ENCODE measurements at places on chromosomes 5 and 9.

- DNase-seq, result peak; percentile 50
Measured at GRCh38 chr9:34994260-34994899, 4.8 kb downstream of the DNAJB5 start.

DNA sequence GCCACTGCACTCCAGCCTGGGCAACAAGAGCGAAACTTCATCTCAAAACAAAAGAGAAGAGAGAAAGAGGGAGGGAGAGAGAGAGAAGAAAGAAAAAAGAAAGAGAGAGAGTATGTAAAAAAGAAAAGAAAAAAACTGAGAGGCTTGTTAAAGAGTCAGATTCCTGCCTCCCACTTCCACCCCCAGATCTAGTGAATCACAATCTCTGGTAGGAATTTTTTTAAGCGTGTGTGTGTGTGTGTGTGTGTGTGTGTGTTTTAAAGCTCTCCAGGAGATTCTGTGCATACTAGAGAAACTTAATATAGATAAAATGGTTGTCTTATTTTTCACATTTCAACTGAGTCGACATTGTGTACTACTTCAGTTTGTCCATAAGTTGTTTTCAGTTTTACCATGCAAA is 32.0 kb downstream of the SAR1B start:
- DNase-seq, result no peak

DNA sequence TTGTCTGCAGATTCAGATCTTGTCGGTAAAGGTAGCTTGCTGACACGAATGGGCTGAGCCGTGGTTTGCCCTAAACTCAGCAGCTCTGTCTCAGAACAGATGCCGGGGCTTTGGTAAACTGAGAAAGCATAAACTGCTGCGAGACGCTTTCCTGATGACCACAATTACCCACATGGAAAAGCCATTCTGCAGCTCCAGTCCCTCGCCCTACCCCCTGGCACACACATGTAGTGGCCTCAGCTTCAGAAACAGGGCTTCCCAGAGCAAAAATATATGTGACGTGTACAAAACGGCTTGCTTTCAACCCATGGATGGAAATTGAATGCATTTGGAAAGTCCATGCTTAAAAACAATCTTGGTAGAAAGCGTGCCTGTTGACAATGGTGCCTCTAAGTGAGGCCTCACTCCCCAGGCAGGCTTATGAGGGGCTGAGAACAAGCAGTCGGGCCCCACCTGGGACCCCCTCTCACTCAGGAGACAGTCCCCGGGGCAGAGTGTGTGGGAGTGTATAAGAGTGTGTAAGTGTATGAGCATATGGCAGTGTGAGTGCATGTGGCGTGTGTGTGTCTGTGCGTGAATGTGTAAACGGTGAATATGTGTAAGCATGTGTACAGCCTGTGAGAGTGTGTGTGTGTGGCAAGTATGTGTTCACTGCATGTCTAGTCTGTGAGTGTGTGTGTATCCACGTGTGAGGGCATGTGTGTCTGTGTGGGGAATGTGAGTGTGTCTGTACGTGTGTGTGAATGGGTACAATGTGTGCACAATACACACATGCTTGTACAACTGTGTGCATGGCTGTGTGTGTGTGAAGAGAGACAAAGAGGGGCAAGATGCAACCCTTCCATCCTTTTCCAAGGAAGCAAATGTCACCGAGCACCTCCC is 88.2 kb upstream of the SMIM23 start:
- no peak for DNase-seq

GRCh38 chr5:81631124-81631523 is 119.8 kb downstream of the SSBP2 start:
- no peak for DNase-seq

GRCh38 chr5:78594610-78595457 is 53.7 kb downstream of the LHFPL2 start:
- no peak for DNase-seq

DNA sequence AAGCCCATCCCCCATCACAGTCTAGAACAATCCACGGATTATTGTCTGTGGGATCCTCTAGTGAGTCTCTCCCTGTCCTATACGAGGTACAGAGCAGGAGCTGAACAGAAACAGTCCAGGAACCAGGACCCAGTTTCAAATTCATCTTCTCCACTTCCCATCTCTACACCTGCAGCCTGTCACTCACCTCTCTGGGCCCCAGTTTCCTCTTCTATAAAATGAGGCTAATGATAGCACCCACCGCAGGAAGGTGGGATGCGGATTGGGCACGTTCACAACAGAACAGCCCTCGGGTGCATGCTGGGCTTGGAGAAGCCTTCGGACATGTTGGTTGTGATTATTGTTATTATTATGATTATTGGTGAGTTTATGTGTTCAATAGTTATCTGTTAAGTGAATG is 78.5 kb downstream of the ANKRD33B start:
- DNase-seq, result no peak

GRCh38 chr5:115813719-115814118 is 2.7 kb downstream of the CDO1 start:
- DNase-seq, result no peak

- peak; percentile 81 for DNase-seq
Measured at GRCh38 chr5:150783422-150783928, 4.9 kb downstream of the SMIM3 start.

DNA sequence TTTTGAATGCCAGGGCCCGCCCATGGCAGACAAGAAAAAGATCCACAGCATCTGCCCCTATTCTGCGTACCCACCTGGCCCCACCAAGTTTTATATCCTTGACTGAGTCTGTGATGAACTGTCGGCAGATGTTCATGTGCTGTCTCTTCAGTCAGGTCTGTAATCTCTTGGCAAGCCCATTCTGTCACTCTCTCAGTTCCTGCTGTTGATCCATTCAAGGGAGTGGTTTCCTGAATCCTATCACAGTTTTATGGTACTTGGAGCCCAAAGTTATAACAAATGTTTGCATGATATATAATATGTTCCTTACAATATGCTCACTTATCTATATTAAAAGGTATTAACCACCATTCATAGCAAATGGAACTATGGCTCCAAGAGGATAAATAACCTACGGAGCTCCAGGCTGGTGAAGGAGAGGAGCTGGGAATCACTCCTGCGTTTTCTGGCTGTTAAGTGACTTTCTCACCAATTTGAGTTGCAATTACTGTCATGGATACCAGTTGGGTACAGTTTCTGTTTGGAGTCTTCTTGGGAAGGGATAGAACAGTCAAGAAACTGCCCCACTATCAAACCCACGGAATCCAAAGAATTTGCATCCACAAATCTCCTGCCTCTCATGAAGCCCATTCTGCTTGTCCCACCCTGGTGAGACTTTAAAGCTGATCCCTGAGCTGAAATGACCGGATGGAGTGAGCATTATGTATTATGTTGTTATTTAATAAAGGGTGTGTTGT is 103.4 kb upstream of the SPRY4 start:
- no peak for DNase-seq

GRCh38 chr5:115179394-115180164 is 9.9 kb upstream of the TRIM36 start:
- DNase-seq, result peak; percentile 59

- no peak for DNase-seq
Measured at GRCh38 chr5:15564957-15565356, 65.0 kb downstream of the FBXL7 start.

- no peak for DNase-seq
Measured at GRCh38 chr9:123003466-123003865, 30.0 kb upstream of the GPR21 start.

- DNase-seq, result no peak
Measured at GRCh38 chr5:103539376-103540330, 22.9 kb downstream of the NUDT12 start.

DNA sequence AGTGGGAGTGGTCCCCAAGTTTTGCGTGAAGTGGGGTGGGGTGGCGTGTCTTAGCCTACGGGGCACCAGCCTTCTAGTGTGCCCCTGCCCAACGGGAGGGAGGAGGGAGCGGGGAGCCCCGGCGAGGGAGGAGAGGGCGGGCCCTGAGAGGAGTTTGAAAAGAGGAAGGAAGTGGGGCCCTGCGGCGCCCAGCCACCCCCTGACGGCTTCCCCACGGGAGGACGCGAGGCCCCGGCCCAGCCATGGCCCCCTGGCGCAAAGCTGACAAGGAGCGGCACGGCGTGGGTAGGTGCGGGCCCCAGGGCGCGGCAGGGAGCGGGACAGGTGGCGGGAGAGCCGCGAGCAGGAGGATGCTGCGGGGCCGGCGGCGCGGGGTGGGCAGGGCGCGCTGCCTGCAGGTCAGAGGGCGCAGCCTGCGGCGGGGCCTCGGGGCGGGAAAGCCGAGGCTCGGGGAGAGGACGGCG is at the start of gene DOCK2:
TSS of gene DOCK2 (plus strand) at position 191 of the 464 bp plus-strand sequence. CDS start at position 243, 52 bp downstream.
- DNase-seq, result peak; percentile 1

- DNase-seq, result peak; percentile 80
Measured at GRCh38 chr5:132820162-132820754, 7.2 kb downstream of the SOWAHA start.

Data from NCI-H146 (cell line).